ENCODE measurements at places on chromosomes 3 and 15.

- DNase-seq, result peak; percentile 4
Observed at GRCh38 chr3:130379274-130379673, 33.8 kb downstream of the COL6A5 start.

DNA sequence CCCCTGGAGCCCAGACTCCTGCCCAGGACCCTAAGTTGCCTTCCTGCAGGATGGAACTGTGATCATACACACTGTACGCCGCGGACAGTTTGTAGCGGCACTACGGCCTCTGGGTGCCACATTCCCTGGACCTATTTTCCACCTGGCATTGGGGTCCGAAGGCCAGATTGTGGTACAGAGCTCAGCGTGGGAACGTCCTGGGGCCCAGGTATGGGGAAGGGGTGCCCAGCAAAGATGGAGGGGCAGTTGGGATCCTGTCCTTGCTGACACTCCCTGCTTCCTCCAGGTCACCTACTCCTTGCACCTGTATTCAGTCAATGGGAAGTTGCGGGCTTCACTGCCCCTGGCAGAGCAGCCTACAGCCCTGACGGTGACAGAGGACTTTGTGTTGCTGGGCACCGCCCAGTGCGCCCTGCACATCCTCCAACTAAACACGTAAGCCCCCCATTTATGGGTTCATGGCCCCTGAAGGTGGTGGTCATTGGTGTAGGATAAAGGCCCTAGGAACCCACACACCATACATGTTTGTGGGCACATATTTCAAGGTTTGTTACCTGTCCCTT is 28.8 kb downstream of the NBEAL2 start:
- DNase-seq, result no peak

GRCh38 chr3:121063628-121064027 is 155.6 kb downstream of the STXBP5L start:
- DNase-seq, result no peak

GRCh38 chr15:72732516-72732915 is 46.5 kb downstream of the BBS4 start:
- no peak for DNase-seq

DNA sequence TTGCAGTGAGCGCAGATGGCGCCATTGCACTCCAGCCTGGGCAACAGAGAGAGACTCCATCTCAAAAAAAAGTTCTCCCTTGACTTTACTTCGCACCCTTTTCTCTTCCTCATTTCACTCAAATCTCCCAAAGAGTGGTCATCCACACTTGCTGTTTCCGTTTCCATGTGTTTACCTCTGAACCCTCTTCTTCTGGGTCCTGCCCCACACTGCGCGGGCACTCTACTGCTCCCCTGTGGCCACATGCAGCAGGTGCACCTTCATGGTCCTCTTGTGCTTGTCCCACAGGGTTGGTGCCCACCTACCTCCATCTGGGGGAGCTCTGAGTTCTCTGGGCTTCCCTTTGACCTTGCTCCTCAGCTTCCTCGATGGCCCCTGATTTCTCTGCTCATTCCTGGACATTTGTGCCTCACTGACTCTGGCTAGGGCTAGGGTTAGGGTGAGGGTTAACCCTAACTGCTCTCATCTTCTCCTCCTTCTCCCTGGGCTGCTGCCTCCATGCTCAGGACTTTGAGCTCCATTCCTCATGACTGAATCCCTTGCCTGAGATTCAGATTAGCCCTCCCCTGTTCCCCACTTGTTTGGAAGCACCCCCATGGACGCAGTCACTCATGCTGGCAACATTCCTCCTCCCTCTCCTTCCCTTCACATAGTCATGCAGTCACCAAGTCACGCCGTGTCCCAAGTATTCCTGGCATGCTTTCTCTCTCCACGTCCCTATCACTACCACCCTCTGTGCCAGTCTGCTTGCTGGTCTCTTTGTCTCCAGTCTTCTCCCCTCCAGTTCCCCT is 26.6 kb upstream of the KY start:
- no peak for DNase-seq

DNA sequence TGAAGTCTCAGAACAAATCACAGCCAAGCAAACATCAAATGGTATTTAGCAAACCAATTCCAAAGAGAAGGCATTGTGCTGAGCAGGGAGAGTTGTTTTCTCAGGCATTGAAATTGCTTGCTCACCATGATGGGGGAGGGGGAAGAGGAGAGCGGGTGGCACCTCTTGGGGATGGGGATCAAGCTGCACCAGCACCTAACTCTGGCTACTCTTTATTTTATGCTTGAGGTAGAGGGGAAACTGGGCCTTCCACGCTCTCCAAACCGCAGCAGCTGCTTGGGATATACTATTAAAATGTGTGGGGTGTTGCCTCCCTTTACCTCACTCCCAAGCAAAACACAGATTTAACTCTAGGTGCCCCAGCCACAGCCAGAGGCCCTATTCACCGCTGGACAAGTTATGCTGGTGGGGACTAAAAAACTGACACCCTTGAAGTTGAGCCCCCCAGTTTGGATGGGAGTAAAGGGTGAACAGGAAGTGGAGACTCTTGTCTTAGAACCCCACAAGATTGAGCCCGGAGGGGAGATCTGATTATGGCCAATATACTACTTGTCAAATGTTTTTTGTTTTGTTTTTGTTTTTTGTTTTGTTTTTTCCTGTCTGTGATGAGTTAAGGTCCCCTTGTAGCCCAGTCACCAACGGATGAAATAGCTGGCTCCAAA is 5.0 kb upstream of the FOXB1 start:
- DNase-seq, result no peak

DNA sequence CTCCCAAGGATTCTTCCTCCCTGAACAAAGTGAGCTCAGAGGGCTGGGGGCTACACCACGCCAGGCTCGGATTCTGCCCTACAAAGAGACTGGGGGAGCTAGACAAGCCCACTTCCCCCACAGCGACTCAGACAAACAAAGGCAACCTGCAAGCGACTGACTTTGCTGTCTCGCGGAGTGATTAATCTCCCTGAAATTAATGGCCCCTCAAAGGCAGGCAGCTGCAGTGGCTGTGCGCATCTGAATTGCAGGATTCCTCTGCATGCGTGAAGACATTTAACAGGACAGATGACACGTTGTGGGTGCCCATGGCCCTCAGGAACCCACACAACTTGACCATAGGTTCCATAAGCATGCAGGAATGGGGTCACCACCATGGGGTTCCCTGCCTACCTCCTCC is 18.4 kb downstream of the CTXND1 start:
- DNase-seq, result no peak

GRCh38 chr3:120049072-120049471 is 45.2 kb downstream of the GSK3B start:
- DNase-seq, result no peak

DNA sequence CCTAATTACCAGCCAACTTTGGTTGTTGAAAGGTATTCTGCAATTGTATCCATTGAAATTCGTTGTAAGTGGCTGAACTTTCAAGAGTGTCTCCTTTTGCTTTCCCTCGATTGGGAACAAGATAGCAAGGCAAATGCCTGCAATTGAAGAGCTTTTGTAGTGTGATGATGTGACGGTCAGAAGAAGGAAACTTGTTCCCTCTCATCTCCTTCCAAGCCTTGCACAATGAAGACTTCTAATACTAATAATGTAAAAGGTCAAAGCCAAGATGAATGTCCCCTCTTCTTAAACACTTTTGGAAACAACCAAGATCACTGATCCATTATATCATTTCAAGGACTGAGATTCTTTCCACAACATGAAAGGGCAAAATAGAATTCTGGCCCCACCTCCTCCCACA is 101.9 kb upstream of the LMCD1 start:
- DNase-seq, result no peak

- DNase-seq, result no peak
Observed at GRCh38 chr3:126252373-126252772, 72.0 kb upstream of the ALDH1L1 start.

DNA sequence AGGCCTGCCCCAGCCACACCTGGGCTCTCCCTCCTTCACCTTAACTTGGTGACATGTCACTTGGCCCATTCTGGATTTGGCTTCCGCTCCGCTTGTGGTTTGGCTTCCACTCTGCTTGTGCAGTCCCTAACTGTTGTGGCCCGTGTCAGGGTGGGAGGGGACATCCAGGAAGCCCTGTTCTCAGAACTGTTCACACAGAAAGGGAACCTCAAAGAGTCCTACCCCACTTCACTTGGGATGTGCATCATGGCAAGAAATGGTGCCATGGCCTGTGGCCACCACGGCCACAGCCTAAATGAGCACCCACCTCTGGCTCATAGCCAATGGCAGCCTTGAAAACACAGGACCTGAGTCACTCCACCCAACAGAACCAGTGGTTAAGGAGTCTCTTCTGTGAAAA is 63.4 kb downstream of the CYP19A1 start:
- no peak for DNase-seq

DNA sequence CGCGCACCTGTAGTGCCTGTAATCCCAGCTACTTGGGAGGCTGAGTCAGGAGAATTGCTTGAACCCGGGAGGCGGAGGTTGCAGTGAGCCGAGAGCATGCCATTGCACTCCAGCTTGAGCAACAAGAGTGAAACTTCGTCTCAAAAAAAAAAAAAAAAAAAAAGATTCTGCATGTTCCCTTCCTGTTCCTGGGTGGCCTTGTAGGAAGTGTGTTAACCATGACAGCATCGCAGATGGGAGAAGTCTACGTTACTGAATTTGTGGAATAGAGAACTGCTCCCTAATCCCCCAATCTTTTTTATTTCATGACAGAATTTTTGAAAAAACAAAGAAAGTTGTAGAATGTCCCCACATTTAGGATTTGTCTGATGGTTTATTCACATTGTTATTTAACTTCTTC is 45.4 kb downstream of the FOXL2 start:
- no peak for DNase-seq

DNA sequence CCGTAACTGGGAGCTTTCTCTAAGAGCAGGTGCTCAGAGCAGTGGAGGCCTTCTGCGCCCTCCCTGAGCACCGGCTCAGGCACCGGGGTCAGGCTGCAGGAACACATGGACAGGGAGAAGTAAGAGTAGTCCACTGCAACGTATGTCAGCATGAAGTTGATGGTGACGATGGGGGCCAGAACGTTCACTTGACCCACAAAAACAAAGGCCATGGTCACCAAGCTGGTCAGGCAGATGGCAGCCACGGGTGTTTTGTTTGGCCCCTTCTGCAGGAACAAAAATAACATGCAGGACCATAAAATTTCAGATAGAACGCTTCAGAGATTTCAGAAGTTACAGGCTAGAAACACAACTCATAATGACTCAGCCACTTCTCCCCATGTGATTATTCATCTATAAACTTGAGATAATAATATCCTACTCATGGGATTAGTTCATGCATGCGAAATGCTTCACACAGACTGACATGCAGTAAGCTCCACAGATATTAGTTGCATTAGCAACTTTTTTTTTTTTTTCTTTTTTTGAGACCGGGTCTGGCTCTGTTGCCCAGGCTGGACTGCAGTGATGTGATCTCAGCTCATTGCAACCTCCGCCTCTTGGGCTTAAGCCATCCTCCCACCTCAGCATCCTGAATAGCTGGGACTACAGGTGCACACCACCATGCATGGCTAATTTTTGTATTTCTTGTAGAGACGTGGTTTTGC is 52.2 kb upstream of the HEG1 start:
- DNase-seq, result peak; percentile 82

DNA sequence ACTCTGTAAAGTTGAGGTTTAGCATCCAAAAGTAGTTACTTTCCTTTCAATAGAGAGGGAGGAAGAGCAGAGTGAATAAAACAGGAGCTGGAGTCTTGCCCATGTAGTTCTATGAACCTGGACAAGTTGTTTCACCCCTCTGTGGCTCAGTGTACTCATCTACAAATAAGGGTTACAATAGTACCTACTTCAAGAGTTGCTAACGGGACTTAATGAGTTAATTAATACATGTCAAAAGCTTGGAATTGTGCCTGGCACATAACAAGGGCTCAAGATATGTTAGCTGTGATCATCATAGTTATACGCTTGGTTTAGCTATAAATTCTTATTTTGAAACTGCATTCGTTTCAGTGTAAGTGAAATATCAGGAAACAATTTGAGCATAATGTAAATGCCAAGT is 388.5 kb upstream of the THBS1 start:
- DNase-seq, result no peak

GRCh38 chr3:27186013-27186412 is 183.2 kb downstream of the NEK10 start:
- DNase-seq, result peak; percentile 53

DNA sequence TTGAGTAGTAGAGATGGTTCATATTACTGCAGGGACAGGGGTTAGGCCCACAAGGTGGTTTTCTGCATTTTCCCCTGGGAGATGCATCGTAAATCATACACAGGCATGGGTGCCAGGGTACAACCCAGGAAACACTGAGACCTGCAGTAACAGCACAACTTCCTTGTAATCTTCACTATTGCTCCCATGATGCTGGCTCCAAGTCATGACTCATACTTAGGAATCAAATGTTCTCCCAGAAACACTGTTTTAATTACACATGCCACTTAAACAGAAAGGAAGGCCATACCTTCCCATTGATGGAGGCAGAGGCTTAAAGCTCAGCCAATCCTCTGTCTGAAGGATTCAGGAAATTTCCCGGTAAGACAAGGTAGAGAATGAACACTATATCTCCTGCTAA is 106.5 kb downstream of the ERC2 start:
- DNase-seq, result no peak

DNA sequence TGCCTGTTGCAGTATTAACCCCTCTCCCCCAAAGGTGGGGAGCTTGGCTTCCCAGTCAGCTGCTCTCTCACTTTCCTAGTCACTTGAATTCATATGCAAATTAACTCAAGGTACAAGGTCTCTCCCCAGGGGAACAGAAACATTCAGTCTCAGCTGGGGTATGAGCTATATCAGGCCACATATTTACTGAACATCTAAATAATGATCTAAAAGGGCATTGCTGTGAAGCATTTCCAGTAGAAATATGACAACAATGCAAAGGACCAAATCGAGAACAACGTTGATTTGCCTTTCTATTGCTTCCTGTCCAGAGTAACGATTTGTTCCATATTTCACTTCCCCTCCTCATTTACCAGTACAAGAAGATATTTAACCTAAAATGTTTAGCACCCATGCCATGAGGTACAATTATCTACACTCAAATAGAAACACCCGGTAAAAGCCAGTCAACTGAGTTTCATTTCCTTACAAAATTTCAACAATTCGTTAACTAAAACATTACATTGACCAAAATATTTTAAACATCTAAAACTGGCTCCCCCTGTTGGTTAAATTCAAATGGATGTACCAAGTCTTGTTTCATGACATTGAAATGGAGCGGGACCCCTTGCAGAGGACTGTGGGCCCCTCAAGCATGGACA is 36.5 kb upstream of the KLHL6 start:
- DNase-seq, result peak; percentile 42

DNA sequence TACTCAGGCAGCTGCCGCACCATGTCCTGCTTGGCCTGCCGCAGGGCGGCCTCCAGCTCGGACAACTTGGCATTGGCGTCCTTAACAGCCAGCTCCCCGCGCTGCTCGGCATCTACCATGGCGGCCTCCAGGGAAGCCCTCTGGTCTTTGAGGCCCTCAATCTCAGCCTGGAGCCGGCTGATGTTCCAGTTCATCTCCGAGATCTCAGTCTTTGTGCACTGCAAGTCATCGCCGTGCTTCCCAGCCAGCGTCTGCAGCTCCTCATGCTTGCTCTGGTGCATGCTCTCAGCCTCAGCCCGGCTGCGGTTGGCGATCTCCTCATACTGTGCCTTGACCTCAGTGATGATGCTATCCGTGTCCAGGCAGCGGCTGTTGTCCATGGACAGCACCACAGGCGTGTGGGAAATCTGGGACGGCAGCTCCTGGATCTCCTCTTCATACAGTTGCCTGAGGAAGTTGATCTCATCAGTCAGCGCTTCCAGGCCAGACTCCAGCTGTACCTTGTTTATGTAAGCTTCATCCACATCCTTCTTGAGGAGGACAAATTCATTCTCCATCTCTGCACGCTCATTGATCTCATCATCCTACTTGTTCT is 15.5 kb upstream of the PSTPIP1 start:
- no peak for DNase-seq

- DNase-seq, result peak; percentile 4
Observed at GRCh38 chr3:72892870-72893269, 5.0 kb downstream of the GXYLT2 start.

Data from adipocyte (in vitro differentiated cells).